ENCODE measurements at places on chromosomes 5 and 9. TPM values are rescaled to one million over a fixed set of nuclear protein-coding genes. Genes with fewer than 3 reads are reported as not detected.

DNA sequence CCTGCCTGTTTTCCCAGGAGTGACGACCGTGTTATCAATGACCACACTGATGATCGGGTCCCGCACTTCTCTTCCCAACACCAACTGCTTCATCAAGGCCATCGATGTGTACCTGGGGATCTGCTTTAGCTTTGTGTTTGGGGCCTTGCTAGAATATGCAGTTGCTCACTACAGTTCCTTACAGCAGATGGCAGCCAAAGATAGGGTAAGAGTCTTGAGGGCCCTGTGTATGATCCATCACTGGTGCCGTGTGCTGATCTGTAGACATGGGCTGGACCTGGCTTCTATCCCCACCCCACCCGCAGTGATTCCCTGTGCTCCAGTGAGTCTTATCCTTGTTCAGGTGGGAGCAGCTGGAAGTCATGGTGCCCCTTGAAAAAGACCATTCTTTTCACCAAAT, 26.0 kb downstream of the GABRP start:
- no peak for DNase-seq

The SOX30 gene
- total RNA-seq = not detected

DNA sequence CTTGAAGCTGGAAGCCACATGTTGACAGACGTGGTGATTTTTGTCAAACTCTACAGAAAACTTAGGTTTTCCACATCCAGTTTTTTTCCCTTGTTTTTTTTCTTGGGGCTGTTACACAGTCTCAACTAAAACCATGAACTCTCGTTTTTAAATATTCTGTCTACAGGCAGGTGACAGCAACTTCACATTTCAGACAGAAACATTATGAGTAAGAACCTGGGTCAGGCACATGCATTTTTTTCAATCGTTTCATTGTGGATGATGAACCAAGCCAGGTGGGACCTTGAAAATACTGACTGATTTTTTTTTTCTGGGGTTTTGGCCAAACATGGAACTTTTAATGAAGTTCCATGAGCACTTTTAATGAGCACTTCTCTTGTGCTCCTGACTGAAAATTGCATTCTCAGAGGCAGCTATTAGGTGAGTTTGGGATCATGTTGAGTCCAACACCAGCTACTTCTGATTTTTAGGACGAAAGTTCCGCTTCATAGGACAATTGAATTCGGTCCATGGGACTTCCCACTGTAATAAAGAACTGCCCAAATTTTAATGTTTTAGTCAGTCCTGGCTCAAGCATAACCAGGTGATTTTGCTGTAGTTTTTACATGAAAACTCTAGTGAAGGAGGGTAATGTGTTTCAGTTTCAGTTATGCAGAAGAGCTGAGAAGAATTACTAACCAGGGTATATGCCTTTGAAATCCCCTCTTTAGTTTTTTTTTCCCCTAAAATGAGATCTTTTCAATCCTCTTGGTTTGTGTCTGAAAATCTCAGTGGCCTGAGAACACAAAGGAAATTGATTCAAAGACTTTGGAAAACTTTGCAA, 93.2 kb upstream of the ADAMTS16 start:
- DNase-seq = no peak

DNA sequence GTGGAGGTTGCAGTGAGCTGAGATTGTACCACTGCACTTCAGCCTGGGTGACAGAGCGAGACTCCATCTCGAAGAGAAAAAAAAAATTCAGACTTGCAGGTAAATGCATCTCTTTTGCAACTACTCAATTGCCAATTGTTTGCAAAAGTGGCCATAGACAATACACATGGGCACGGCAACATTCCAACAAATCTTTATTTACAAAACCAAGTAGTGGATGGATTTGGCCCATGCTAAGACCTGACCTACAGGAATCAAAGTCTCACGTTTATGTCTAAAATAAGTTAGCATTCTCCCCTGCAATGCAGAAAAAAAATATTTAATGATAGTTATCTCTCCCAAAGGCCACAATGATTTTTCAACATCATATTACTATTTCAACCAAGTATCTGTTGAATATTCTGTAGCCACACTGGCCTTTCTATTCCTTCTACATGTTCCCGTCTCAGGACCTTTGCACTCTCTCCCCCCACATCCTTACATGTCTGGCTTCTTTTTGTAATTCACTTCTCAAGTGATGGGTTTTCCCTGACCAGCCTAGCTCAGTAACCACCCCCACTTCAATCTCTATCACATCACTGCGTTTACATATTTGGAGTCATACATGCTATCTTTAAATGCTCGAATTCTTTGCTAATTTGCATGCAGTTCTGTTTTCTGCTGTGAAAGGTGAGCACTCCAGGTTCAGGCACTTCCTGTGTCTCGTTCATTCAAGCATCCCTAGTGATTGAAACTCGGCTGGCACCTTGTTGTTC, 54.2 kb downstream of the FNBP1 start:
- DNase-seq = no peak

DNA sequence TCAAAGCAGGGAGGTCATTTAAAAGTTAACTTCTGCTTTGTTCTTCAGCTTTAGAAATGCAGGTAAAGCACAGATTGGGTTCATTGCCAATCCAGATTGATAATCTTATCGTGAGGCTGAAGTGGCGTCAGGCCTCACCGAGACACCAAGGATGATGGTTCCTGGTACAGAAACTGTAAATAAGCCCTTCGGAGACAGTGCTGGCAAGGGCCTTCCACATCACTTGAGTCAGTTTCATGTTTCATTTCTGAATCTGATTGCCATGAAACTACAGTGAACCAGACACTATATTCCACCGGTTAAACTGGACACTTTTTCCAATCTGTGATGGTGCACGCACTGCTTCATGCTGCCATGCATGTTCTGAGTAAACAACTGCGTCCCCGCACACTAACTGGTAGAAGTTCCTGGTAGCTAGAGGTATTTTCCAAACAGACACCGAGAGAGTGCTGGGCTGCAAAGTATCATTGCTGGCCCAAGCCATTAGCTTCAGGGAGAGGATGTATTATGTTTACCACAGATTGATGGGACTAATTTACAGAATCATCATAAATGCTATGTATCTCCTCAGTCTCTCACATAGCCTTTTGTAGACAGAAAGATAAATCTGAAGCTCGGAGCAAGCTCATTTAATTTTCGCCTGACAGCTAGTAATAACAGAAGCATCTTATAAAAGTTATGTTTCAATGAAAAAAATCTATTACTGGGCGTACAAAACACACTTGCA, 336.1 kb downstream of the GLIS3 start:
- DNase-seq = no peak

The PCDHGA12 gene
- 6.2 TPM for total RNA-seq

DNA sequence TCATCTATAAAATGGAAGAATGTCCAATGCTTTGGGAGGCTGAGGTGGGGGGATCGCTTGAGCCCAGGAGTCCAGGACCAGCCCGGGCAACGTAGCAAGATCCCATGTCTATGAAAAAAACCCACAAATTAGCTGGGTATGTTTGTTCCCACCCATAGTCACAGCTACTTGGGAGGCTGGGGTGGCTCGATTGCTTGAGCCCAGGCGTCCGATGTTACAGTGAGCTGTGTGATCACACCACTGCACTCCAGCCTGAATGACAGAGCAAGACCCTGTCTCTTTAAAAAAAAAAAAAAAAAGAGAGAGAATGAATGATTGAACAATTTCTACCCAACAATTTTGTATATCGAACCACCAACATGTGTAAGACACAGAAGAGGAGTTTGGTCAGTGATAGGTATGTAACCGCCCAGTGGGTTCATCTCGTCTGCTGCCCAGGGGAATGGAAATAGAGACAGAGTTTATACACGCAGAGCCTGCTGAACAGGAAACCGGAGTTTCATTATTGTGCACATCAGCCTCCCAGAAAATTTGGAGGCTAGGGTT, 26.2 kb upstream of the ERGIC1 start:
- no peak for DNase-seq

The LURAP1L gene
- total RNA-seq = 2.7 TPM

Data from right atrium auricular region (tissue), 2 donors.